Stimulated activated CD4-positive, alpha-beta T cell treated with anti-CD3 and anti-CD28 coated beads, Interleukin-2, amount 100 ng/mL, for 24 hours (primary cell): ENCODE measurements at places on chromosomes 2 and 18.

GRCh38 chr2:201996679-201997314 lies 36.9 kb upstream of the FZD7 start:
- DNase-seq, result no peak

- no peak for DNase-seq
These were observed 157.9 kb downstream of the ADCYAP1 start for GRCh38 chr18:1062588-1062987.

- DNase-seq, result no peak
These were observed 41.1 kb upstream of the GALNT5 start for GRCh38 chr2:157216286-157216965.

DNA sequence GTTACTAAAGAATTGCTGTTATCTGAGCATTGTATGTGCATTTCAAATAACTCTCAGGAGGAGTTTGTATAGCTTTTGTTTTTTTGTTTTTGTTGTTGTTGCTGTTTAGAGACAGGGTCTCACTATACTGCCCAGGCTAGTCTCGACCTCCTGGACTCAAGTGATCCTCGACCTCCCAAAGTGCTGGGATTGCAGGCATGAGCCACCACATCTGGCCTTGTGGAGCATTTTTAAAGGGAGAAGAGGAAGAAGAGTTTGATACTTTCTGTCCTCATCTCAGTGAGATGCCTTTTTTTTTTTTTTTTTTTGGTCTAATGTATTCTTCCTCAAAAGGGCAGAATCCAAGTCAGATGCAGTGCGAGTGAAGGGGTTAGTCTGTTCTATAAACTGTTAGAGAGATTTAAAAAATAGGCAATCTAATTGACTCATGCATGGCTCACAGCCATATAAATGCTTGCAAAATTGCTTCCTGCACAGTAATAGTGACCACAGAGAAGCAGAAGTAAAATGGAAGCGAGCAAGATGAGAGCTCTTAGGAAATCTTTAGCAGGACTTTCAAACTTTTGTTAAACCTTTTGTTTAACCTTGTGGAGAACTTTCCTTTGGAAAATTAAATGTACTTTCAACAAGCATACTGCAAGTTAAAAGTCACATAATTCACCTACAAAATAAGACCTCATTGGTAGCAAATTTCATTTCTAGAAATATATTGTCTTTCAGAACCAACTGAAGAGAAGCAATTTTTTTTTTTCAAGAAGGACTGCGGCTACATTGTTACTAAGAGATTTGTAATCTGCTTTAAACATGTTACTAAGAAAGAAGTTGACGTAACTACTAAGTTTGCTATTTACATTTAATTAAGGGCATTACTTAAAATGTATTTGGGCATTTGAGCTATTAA lies 52.3 kb upstream of the ROCK1 start:
- DNase-seq, result no peak
